ENCODE measurements at places on chromosomes 3 and 15.
A peak's percentile ranks its signal among the peaks of the same experiment; 100 is the strongest.

DNA sequence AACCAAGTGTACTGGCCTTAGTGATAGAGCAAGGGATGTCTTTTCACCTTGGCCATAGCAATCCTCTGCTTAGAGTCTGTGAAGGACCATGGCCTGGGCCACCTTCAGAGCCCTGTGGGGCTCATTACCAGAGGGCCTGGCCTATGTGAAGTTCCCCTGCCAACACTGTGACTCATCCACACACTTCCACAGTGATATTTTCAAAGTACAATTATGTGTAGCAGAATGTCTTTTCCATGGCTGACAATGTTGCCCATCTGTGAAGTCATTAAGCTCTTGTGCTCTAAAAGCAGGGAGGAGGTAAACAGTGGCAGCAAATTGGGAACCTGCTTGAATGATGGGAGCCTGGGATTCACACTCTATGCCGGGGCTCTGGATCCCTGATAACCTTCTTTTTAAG, 12.2 kb upstream of the CACNA1D start:
- DNase-seq: no peak

DNA sequence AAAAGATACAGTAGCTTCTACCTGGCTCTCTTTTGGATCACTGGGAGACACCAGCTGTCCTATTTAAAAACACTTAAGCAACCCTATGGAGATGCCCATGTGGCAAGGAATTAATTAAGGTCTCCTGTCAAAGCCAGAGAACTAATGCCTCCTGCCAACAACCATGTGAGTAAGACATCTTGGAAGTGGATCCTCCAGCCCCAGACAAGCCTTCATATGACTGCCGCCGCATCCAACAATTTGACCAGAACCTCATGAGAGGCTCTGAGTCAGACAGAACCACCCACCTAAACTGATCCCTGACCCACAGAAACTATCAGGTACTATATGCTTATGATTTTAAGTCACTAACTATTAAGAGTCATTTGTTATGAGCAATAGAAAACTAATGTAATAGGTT, 22.3 kb downstream of the IFT80 start:
- no peak for DNase-seq

DNA sequence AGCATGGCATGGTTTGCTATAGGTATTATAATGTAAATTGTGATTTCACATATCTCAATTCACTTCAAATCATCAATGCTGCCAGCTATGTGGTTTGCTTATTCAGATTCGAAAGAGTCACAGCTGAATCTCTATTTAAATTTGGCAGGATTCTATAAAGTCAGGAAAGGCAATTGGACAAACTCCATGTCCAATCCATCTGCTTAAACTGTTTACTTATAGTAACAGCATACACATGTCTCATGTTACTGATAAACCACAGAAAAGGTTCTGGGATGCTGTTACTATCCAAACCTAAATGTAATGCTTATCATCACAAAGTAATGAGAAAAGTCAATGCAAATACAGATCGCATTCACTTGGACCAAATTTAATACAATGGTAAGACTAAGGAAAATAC, 229.7 kb downstream of the ISL2 start:
- DNase-seq: no peak

DNA sequence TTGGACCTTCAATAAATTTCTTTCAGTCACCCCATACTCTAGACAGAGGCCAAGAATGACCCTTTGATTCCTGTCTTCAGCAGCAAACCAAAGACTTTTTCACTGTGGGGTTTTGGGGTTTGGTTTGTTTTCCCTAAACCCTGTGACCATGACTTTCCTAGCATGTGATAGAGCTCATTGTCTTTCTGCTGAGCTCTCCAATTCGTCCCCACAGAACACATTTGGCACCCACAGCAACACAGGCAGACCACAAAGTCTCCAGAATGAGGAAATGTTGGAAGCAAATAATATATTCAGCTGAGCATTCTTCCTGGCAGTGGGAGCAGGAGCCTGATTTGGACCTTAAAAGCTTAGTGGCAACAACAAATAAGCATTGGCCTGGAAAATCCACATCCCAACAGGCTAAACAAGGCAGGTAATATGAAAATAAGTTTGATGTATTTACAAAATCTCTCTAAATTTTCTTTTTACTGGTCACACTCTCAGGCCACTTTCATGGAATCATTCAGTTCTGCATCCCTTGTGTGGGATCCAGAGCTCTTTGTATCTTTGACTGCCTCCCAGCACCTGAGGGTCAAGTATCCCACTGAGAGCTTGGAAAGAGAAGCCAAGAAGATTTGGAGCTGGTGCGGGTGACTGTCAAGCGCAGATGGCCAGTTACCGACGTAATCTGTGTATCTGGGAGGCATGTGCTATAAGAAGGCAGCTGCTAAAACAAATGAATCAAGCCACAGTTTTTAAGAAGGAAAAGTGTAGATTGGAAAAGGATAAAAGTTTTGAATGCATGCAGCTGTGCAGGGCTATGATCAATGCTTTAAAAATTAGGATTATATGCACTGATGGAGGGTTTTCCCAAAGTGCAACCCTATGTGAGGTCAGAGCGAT, 36.5 kb upstream of the CPB1 start:
- no peak for DNase-seq

DNA sequence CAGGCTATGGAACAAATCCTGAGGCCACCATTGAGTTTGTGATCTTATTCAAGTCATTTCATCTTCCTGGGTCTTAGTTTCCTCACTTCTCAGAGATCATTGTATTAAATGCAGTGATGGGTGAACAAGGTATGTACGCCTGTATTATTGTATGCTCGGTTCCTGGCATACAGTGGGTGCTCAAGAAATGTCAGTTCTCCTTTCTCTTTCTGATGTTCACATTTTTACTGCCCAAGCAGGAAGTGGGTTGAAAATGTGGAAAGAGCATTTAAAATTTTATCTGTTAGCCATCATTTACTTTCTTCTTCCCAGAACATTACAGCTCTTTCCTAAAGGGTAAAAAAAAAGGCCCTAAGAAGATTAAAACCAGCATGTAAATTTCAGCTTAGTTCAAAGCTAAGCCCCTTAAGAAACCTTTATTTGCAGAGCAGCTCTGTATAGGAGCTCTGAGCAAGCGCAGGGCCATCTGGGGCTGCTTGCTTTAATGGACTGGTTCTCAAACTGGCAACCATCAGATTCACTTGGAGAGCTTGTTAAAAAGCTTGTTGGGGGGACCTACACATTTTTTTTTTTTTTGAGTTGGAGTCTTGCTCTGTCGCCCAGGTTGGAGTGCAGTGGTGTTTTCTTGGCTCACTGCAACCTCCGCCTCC, 179.4 kb downstream of the CHST2 start:
- DNase-seq: no peak

- no peak for DNase-seq
Observed at GRCh38 chr3:124648551-124648950, 81.7 kb upstream of the UMPS start.

- no peak for DNase-seq
Observed at GRCh38 chr3:72077473-72078259, 292.7 kb upstream of the PROK2 start.

GRCh38 chr3:35908366-35909232, 269.3 kb downstream of the ARPP21 start:
- DNase-seq: peak; percentile 30

DNA sequence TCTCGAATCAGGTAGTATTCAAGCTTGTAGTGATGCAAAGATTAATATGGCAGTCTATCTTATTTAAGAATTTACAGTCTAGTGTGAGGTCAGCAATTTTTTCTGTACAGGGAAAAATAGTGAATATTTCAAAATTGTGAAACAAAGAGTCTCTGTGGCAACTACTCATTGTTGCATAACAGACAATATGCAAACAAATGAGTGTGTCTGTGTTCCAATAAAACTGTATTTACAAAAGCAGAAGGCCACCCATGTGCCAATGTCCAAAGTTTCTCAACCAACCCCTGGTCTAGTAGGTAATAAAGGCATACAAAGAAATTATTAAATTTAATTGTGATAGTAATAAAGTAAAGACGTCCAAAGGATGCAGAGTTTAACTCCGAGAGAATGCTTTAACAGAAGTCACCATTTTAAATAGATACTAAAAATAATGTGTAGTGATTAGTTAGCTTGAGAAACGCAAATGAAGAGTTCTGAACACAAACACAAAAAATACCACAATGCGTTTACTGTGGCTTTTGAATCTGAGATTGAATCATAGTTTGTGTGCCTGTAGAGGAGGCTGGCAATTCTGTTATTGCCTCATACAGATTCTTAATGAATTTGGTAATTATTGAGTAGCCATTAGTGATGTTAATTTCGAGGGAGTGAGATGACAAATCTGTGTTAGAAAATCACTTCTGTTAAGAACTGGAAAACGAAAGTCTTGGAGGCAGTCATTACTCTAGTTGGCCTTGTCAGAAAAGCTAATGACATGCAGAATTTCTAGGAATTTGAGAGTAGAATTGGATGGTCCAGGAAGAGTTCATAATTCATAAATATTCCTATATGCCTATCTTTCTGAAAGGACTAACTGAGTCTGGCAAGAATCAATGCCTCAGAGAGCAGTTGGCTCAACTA, 48.7 kb downstream of the CADM2 start:
- no peak for DNase-seq

- DNase-seq: peak; percentile 9
Observed at GRCh38 chr15:80436511-80437307, 32.5 kb downstream of the ARNT2 start.

GRCh38 chr3:43478118-43478785, 143.6 kb downstream of the ANO10 start:
- DNase-seq: no peak

DNA sequence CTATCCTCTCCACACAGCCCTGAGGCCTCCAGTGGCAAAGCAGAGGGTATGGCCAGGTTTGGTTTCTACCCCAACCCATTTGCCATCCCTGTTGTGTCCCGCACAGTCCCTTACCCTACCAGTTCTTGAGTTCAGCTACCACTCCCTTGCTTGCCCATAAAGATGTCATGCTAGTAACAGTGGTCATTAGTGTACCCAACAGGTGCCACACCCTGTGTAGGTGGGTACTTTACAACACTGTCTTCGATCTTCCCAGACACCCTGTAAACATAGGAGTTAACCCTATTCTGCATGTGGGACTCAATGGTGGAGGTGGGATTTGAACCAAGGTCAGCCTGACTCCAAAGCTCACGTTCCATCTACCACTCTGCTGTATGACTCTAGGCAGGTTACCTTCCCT, 23.2 kb downstream of the LINGO1 start:
- DNase-seq: no peak

DNA sequence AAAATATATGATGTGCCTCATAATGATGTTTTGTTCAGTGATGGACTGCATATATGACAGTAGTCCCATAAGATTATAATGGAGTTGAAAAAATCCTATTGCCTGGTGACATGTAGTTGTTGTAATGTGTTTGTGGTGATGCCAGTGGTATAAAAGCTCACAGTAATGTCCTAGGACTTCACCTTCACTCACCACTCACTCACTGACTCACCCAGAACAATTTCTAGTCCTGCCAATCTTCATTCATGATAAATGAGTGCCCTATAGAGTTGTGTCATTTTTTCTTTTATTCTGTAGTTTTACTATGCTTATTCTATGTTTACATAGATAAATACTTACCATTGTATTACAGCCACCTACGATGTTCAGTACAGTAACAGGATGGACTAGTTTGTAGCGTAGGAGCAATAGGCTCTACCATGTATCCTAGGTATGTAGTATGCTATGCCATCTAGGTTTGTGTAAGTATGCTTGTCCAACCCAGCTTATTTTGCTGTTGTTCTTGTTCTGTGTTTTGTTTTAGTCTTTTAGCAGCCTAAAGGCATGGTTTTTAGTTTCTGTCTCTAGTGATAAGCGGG, 88.5 kb upstream of the LRRFIP2 start:
- no peak for DNase-seq

- DNase-seq: no peak
Observed at GRCh38 chr15:87492321-87492720, 764.2 kb downstream of the NTRK3 start.

GRCh38 chr3:45367453-45367871, 20.9 kb upstream of the LARS2 start:
- DNase-seq: no peak

DNA sequence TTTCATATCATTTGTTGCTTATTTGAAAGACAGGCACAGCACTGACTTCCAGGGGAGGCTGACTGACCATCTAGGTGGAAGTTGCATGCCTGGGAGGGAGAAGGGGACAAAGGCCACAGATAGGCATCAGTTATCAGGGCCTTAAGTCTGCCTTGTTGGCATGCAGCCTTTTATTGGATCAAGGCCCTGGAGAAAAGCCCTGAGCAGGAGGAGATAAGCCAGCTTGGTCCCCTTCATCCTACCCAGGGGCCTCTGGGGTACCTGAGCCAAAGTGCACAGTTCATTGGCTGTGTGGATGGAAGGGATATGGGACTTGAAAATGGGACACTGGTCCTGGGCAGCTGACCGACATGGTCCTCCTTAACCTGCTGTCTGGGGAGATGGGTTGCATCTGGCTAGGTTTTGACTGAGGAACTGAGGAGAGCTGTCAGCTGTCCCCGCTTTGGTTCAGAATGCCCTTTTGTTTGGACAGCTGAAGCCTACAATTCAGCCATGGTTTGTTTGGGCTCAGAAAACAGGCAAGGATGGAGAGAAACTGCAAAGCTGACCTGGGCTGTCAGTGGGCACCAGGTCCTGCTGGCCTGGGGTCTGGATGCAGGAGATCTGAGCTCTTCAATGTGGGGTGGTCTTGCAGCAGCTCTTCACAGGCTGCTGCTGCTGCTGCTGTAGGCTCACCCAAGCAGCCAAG, 60.0 kb downstream of the FLNB start:
- no peak for DNase-seq

DNA sequence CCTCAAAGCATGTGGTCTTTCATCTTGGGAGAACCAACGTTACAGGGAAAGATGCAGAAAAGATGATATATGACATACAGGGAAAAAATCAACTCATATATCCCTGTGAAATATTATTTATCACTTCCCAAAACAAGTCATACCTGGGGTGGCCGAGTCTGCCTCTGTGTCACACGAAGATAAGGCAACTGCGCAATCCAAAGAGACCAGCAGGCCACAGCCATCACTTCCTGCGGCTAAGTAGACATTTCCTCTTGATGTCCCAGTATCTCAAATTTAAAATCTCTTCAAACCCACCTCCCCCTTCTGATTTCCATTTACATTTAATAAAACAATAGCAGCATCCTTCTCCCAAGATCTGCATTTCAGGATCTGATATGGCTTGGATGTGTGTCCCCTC, 71.5 kb downstream of the IGF2BP2 start:
- DNase-seq: no peak

DNA sequence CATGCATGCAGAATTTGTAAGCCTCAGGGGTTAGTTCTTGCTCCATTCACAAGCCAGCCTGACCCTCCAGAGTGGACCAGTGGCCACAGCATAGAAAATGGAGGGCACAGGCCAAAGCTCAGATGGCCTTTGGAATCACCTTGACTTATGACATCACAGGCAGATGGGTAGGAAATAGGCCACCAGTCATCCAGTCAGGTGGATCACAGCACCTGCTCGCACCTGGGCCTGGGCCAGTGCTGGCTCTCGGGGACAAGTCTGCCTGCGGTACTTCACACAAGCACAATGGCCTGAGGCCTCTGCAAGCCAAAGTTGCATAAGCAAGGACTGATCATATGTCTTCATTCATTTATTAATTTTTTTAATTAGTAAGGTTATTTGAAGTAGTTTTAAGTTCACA, 39.3 kb downstream of the PPCDC start:
- DNase-seq: no peak

- no peak for DNase-seq
Observed at GRCh38 chr3:168581771-168582225, 486.1 kb upstream of the GOLIM4 start.
